ENCODE measurements at places on chromosomes 5 and 9.

DNA sequence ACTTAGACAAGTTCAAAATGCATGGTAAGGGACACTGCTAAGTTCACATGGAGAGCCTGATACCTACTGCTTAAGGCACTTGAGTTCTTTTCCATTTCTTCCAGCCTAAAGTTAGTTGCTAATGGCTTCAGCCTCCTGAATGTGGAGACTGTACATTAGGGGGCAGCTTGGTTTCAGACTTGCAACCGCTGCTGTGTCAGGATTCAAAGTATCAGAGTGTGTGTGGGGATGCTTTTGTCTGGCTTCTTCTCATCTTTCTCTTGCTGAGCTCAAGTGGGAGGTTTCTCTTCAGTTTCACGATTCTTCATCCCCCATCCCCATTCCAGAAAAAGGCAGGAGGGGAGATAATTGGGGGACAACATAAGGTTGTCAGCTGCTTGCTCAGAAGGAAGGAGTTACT is 49.4 kb downstream of the ATP10B start:
- peak; percentile 74 for DNase-seq

DNA sequence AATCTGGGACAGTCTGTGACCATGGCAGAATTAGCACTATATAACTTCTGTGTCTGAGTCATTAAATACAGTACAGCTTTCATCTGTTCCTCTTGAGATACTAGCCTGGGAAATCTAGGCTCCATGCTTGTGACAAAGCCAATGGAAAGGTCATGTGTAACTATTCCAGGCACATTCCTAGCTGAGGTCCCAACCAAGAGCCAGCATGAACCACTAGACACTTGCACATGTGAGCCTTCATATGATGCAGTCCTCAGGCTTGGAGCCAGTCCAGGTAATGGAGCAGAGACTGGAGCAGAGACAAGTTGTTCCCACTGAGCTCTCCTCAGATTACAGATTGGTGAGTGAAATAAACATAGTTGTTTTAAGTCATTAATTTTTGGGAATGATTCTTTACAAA is 412.4 kb upstream of the ZNF462 start:
- DNase-seq, result no peak

- DNase-seq, result no peak
Observed at GRCh38 chr9:9764821-9765220, 848.0 kb downstream of the PTPRD start.

DNA sequence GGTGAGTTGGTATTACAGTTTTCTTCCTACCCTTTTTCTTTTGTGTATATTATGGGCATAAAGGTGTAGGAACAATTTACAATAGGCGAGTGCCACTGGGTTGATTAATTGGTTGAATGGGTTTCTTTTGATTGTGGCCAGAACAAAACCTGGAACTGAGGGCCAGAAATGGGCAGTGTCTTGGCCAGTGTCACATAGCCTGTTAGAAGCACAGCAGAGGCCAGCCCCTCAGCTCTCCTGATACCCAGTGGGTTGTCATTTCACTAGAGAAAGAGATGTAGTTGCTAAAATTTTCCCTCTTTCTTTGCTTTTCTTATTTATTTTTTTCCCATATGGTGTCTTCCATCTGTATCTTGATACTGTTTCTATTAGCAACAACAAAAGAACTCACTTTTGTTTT is 38.8 kb upstream of the SEMA6A start:
- no peak for DNase-seq

GRCh38 chr5:61534481-61535267 is 202.6 kb downstream of the ZSWIM6 start:
- no peak for DNase-seq

GRCh38 chr9:137237759-137238726 is 3.0 kb upstream of the TUBB4B start:
- peak; percentile 50 for DNase-seq

DNA sequence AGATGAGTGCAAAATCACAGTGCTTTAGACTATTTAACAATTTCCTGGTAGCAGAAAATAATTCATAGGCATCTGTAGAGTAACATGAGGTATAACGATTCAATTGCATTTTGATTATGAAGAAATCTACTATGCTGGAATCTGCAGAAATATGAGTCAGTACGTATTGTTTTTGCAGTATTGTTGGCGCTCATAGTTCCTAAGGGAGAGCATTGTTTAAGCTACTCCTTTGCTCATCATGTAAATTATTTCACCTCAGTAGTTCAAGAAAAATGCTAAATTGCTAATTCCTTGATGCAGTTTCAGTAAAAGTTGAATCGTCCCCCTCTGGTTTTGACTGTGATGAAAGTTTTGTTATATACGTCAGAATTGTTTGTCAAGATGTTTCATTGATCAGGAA is 458.4 kb downstream of the HINT1 start:
- no peak for DNase-seq

DNA sequence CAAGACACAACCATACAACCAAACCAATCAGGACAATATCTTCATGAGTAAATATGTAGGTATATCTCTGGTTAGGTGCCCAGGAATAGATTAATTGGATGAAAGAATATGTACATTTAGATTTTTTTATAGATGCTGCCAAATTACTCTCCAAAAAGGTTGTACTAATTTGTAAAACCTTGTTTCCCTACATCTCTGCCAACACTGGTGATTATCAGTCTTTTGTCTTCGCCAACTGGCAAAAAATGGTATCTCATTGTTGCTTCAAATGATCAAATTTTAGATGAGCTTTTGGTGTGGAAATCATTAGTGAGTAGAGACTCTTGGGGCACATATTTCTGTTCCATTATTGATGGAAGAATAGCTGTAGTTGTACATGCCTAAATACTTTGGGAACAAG is 90.7 kb upstream of the ELL2 start:
- DNase-seq, result no peak

- DNase-seq, result no peak
Observed at GRCh38 chr5:129216001-129216400, 121.5 kb downstream of the ISOC1 start.

- DNase-seq, result no peak
Observed at GRCh38 chr5:52892242-52892878, 96.8 kb upstream of the ITGA2 start.

- DNase-seq, result no peak
Observed at GRCh38 chr5:26622947-26623346, 415.4 kb downstream of the CDH9 start.

- no peak for DNase-seq
Observed at GRCh38 chr9:129907201-129907600, 71.9 kb downstream of the USP20 start.

GRCh38 chr9:75866273-75866871 is 24.1 kb upstream of the PCSK5 start:
- no peak for DNase-seq

DNA sequence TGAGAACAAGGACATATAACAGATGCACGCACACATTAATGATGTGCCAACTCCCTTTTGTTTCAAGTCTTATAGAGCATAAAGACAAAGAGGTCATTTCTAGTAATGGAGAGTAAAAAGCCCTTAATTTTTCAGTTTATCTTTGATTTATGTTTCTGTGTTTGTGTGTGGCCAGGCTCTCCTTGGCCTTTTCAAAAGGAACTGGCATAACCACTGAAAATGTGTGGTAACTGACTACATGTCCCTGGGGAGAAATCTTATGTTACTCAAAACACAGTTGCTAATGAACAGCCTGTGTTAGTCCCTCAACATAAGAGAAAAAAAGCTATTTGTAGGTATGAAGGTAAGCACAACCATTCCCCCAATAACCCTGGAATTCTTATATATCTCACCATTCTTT is 47.6 kb upstream of the SHOC1 start:
- no peak for DNase-seq

GRCh38 chr9:18294229-18294628 is 179.7 kb upstream of the ADAMTSL1 start:
- DNase-seq, result no peak

DNA sequence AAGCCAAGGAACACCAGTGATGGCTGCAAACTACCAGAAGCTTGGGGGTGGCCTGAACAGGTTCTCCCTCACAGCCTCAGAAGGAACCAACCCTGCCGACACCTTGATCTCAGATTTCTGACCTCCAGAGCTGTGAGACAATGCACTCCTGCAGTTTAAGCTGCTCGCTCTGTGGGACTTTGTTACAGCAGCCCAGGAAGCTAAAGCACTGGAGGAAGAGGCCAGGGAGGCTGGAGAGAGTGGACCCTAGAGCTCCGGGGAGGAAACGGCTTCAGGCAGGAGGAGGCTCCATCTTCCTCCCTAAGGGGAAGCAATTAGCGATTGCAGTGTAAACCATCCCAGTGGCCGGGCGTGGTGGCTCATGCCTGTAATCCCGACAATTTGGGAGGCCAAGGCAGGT is 25.1 kb downstream of the BARX1 start:
- DNase-seq, result no peak

GRCh38 chr5:153714798-153715197 is 224.3 kb downstream of the GRIA1 start:
- no peak for DNase-seq

DNA sequence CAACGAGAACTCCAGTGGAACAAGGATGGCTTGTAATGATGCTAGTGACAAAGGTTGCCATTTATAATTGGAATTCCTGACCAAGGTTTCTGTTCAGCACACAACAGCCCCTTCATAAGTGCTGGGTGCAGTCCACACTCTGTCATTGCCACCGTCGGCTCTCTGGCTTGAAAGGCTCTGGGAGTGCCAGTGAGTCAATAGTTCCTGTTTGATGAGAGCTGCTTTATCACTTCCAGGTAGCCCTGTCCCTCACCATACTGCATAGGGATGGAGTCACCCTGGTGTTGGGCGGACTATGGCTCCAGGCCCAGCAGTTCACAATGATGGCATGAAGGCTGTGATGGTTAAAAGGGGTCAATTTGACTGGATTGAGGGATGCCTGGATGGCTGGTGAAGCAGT is 34.6 kb upstream of the SEMA4D start:
- no peak for DNase-seq

- DNase-seq, result no peak
Observed at GRCh38 chr5:30103052-30103451, 1090.4 kb upstream of the CDH6 start.

DNA sequence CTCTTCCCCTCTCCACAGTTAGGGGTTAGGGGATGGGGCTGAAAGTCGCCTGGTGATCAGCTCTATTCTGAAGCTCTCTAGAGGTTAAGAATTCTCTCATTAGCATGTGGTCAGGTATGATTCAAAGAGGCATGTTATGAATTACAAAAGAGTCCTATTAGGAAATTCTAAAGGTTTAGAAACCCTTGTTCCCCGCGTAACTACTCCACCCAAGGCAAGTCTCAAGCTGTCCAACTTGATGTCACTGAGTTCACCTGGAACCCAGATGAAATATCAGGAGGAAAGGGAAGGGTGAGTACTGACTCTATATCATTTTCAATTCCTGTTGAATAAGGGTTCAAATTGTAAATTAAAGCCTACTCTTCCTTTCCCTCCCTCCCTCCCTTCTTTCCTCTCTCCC is 18.1 kb upstream of the RNF145 start:
- no peak for DNase-seq

DNA sequence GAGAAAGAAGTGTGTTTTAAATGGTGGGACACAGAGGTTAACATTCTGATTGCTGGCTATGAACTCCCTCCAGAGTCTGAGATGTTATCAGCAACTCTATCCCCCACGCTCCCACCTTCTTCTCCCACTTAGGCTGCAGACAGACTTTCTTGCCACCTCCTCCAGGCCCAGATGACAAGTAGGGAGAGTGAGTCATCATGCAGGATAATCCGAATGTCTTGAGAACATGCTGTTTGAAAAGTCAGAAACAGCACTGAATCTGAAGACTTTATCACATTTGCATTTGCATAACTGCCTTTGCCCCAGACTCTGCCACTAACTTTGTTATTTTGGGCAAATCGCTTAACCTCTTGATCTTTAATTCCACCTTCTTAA is 139.8 kb downstream of the ESM1 start:
- no peak for DNase-seq

DNA sequence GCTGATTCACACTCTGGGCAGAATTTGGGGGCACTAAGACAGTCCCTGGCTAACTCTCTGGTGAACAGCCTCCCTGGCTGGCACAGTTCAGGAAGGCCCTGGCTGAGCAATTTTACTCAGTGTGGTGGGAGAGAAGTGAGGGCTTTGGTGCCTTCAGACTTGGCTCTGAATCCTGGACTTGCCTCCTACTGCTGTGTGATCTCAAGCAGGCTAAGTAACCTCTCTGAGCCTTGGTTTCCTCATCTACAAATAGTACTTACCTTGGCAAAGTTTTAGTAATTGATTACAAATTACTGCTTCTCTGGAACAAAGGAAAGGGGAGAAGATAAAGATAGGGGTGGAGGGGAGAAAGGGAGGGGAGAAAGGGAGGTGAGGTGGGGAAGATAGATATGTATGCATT is 153.8 kb downstream of the DROSHA start:
- DNase-seq, result no peak

GRCh38 chr5:179533907-179534306 is 16.4 kb upstream of the RUFY1 start:
- DNase-seq, result no peak

DNA sequence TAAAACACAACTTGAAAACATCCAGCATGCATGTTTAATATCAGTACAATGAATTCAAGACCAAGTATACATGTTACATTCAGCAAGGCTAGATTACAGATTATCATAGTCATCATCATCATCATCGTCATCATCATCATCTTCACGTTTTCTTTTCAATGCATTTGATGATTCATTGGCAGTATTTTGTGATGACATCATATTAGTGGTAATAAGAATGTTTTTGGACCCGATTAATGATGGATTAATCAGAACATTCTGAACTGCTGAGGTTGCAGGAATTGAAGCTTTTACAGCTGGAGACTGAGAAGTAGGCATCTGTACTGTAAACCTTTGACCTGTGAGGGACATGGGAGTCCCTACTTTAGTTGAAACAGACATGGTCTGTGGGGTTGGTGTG is 4.5 kb downstream of the AK6 start:
- DNase-seq, result no peak

GRCh38 chr9:17955409-17955808 is 376.5 kb downstream of the SH3GL2 start:
- no peak for DNase-seq

DNA sequence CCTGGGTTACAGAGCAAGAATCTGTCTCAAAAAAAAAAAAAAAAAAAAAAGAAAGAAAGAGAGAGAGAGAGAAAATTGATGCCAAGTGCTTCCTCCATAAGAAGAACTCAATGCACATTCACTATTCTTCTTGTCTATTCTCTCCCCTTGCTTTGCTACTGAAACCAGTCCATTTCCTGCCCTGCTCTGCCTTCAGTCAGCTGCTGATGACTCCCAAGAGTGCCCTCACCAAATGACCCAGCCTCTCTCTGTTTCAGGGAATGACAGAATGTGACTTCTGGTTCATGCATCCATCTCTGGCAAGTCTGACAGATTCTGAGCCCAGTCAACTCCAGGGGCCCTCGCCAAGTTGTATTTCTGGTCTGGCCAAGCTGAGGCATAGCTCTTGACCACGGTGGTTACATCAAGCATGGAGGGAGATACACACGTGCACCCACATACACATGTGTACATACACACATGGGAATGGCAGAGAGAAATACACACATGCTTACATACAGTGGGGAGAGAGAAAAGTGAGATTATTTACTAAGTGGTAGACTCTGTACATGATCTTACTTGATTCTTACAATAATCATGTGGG is 106.2 kb downstream of the NSG2 start:
- no peak for DNase-seq
